ENCODE measurements at places on chromosomes 5 and 9.

GRCh38 chr9:124297551-124297901, 39.8 kb downstream of the NEK6 start:
- peak; percentile 87 for DNase-seq

- no peak for DNase-seq
These were observed 125.0 kb downstream of the DTWD2 start for GRCh38 chr5:118863345-118863744.

- no peak for DNase-seq
These were observed 80.8 kb downstream of the ASTN2 start for GRCh38 chr9:117334101-117334500.

GRCh38 chr5:114434396-114435219, 72.7 kb downstream of the KCNN2 start:
- no peak for DNase-seq

- DNase-seq = no peak
These were observed 39.2 kb downstream of the GRAMD2B start for GRCh38 chr5:126462239-126463014.

- DNase-seq = no peak
These were observed 33.6 kb upstream of the SHC3 start for GRCh38 chr9:89212171-89212570.

DNA sequence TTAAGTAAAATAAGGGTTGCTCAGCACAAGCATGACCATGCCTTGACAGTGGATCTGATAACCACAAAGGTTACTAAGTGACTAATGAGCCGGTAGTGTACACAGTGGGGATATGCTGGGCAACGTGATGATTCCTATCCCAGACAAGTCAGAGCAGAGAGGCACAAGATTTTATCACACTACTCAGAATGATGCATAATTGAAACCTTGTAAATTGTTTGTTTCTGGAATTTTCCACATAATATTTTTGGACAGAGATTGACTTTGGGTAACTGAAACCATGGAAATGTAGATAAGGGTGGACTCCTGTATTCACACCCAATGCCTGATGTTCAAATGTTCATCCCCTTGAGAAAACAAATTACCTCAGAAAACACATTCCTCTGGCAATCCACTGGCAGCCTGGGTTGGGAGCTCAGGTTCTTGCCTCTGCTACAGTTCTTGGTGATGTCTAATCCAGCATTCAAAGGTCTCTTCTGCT, 16.2 kb upstream of the ERAP1 start:
- no peak for DNase-seq

DNA sequence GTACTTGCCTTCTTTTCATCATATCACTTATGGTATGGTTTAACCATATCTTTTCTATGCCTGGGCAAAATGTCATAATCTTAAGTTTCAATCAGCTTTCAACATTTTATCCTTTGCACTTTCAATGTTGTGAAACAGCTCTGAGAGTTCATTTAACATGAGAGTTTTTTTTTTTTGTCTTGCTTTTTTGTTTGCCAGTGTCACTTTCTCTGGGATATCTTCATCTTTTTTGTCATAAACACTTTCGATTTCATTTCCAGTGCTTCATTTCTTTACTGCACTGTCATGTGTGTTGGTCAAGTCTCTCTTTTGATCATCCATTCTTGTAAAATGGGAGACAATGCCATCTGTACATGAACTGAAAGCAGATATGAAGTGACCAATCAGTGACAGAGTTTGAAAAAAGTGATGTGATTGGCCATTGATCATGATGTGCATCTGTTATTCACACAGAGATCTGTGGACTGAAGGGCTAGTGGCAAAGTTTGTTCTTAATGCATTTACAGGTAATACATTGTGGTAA, 7.5 kb upstream of the POU5F2 start:
- no peak for DNase-seq

DNA sequence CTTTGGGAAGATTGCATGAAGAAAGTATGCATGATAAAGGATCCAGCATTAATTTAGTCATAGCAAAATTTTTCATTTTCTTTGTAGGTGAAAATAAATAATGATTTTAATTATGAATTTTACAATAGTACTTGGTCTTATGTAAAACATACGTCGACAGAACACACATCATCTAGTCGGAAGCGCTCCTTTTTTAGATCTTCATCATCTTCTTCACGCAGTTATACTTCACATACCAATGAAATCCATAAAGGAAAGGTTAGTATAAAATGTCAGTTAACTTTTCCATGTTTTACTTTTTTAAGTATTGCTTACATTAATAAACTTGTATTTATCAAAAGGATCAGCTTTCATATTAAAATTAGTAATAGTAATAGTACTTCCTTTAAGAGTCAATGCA, 35.8 kb downstream of the C7 start:
- no peak for DNase-seq

DNA sequence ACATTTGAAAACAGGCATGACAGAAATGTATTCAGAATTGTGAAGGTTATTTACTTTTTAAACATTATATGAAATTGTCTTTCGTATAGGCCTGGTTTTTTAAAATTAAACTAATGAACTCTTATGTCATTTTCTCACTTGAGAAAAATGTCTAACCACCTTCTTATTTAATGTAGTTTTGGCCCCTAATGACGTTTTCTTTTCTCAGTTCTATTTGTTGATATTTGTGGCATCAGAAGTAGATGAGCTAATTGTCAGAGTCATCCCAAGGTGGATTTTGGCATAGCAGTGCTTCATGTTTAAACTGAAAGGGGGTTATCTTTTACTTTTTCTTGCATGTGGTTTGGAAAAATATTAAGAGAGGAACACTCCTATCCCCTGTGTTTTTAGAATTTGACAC, 28.2 kb downstream of the TGFBR1 start:
- no peak for DNase-seq

DNA sequence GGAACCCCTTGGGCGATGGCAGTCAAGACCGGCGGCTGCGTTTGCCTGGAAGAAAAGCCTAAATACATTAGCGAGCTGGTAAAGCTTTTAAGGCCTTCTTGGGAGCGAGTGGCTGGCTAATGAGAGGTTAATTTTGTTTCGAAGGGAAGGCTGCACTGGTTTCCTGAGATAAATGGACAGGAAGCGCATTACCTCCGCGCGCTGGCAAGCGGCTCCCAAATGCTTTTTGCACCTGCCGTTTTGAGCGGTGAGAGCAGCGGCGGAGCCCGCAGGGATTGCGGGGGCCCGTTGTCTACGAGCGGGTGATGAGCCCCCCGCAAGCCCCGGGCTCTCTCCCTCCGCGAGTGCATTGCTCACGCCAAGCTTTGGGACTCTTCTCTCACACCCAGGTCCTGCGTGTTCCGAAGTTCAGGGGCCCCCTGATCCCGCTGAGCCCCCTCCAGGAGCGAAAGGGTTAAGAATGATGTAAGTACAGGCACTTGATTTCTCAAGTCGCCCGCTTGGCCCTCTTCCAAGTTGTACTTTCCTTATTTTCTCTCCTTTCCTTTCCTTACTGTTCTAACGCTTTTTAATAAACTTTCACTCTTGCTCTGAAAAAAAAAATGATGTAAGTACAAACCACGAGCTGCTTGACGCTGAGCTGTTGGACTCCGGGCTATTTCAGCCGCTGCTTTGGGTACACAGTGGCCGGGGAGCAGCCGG, 3.1 kb upstream of the RGMB start:
- DNase-seq = no peak

- no peak for DNase-seq
These were observed 4.3 kb downstream of the ERAP2 start for GRCh38 chr5:96880444-96881164.

- DNase-seq = no peak
These were observed 18.5 kb downstream of the LHFPL2 start for GRCh38 chr5:78630047-78630446.

- no peak for DNase-seq
These were observed 74.7 kb downstream of the LURAP1L start for GRCh38 chr9:12849486-12850003.

- no peak for DNase-seq
These were observed 60.5 kb downstream of the ROPN1L start for GRCh38 chr5:10502130-10502529.

DNA sequence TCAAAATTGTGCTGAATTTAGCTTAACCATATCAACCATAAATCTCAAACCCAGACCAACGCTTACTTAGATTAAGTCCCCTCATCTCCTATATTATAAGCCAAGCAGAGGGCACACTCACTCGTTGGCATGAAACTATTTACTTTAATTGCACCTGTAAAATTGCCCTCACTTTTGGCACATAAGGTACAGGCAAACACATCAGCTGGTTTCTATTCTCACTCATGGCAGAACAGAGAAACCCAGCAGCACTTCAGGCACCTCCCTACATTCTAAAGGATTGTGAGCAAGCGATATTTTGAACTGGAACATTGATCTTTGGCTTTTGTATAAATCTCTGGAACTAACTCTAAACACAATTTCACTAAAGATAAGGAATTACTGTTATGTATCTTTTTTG, 845.6 kb upstream of the CDH6 start:
- no peak for DNase-seq

DNA sequence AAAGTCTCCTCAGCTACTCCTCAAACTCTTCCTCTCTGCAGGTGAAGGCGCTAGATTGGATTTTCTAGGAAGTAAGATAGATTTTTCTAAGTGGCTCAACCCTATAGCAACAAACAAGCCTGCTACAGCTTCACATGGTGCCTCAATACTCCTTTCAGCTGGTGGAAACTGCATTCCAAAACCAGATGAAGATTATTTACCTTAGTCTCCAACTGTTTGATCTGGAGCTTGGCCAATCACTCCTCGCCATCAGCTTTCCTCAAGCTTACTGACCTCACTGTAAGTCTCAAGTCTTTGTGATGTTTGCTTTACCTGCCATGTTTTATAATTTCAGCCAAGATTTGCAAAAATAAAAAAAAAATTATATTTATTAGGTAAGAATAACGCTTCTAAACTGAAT, 622.4 kb downstream of the CHSY3 start:
- DNase-seq = no peak

- DNase-seq = no peak
These were observed 246.3 kb upstream of the DAP start for GRCh38 chr5:11007269-11007870.

DNA sequence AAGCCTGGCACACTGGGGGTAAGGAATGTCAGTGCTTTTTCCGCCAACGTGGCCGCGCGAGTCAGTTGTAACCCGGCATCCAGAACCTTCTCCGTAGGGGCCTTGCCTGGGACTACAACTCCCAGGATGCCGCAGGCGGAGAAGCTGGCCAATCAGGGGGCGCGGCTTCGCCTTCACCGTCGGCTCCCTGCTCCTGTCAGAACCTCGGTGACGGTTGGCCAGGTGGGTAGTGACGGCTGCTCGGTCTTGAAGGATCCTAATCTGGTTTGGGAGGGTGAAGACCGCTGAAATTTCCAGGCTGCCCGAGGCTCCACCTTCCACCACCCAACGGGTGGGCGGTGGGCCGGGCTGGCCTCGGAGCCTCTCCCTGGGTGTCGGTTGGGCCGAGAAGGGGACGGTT, at the start of gene C5orf58:
Gene C5orf58 (plus strand): TSS at position 200 of the 400 bp plus-strand sequence. CDS start 1,992 bp downstream, outside the sequence.
- DNase-seq = no peak

- DNase-seq = no peak
These were observed 146.9 kb upstream of the FBN2 start for GRCh38 chr5:128684961-128685360.

GRCh38 chr9:18666986-18667772, 193.2 kb downstream of the ADAMTSL1 start:
- no peak for DNase-seq

DNA sequence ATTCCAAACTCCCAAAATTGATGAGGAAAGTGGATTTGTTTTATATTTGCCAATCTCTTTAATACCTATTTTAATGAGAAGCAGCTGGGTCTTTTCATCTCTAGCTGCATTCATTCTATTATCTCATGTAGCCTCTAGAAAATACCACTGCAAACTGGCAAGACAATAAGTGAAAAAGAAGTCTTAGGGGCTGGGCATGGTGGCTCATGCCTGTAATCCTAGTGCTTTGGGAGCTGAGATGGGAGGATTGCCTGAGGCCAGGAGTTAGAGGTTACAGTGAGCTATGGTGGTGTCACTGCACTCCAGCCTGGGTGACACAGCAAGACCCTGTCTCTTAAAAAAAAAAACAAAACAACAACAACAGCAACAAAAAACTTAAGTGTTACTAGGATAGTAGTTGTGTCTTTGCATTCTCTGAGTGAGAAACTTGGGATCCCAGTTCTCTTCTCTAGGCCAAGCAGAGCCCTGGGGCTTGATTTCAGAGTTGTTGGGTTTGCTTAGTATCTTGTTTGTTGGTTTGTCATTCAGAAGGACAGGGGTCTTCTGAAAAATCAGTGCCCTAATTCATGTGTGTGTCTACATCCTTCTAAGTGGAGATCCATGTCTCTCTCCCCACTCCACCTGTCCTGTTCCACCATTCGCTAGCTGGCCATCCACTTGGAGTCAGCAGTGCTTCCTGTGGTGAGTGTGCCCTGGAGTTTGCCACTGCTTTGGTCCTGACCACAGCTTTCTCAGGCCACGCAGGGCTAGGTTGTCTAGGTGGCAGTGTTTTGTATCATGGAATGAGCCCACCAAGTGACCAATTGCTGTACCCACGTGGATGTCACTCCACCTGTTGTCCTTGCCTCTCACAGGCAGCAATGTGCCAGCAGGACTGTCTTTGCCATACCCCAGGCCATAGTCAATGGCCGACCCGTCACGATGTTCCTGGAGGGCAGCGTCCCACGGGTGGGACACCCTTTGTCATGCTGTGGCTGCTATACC, 19.5 kb downstream of the MARCHF6 start:
- DNase-seq = no peak

DNA sequence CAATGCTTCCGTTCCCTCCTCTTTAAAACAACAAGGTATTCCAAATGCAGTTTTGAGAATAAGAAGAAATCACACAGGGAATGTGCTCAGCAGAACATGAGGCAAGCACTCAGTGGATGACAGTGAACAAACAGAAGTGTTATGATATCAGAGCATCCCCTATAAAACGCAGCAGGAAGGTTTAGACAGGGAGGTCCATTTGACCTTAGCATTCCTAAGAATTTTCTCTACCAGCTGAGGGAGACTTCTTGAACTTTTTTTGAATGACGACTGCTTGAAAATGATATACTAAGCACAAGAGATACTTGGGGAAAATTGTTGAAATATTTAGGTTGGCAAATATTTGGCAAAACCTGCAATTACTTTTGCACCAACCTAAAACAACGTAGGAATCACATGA, 3.9 kb downstream of the AMACR start:
- no peak for DNase-seq

DNA sequence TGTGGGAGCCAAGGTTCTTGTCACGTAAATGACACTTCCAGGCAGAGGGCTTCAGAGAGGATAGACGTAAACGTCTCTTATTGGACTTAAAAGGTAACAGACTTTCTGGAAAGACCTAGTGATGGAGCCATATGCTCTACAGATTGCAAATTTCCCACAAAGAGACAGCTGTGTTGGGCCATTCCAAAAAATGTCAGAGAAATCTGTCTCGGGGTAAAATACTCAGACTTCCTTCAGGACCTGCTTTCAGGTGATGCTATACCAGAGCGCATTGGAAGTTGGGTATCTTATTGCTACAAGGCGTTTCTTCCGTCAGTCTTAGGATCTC, 29.2 kb downstream of the PROP1 start:
- no peak for DNase-seq

Measured in cardiac septum (tissue), 1 donor.